ENCODE measurements at places on chromosomes 5 and 9.

- no peak for DNase-seq
Measured at GRCh38 chr5:36177715-36178523, 26.0 kb downstream of the SKP2 start.

- DNase-seq = no peak
Measured at GRCh38 chr9:121304707-121305106, 36.7 kb downstream of the GSN start.

DNA sequence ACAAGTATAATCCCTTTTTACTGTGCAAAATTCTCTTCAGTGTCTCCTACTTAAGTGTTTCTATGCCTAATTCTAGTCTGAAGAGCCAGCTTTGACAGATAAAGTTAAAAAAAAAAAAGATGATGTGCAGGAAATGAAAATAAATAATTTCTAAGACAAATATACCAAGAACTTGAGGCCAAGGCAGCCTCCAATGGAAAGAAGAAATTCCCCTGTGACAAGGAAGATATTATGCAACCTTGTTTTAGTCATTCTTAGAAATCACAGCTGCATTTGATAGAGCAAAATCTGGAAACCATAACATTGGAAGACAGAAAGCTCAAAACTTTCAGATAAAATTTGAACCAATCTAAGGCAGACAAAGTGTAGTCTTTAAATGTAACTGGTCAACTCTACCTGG is 375.9 kb upstream of the TLE4 start:
- DNase-seq = no peak

GRCh38 chr5:149007174-149007573 is 55.7 kb downstream of the SH3TC2 start:
- no peak for DNase-seq

GRCh38 chr5:177432143-177432838 is 5.8 kb downstream of the GRK6 start:
- DNase-seq = peak; percentile 56

DNA sequence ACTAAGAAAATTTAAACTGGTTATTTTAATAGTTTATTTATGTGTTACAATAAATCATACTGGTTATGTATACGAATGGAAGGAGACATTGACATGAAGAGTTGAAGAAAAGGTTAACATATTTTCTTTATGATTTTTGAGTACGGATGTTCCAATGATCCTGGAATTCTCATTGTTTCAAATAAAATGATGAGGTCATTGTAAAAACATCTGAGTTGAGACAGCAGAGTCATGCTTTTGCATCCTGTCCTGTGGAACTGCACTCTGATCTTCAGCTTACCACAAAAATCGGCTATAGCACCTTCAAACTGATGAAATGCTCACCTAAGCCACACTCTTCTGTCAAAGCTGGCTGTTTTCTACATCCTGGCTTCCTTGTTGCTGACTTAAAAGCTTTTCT is 67.8 kb downstream of the PTCD2 start:
- DNase-seq = no peak

DNA sequence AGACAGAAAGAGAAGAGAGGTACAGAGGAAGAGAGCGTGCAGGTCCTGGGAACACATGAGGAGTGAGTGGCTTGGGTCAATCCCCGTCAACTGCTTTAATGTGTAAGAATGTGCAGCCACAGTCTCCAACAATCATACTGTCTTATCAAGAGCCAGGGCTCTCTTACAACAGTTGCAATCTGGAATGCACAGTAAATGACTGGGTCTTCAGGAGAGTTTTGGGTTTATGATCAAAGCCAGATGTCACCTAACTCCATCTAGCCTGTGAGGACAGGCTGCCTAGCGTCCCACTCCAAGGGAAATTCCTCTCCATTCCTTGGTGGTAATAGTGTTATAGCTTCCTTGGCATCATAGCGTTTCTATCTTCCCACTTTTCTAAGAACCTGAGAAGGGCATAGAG is 75.0 kb upstream of the TRIO start:
- DNase-seq = no peak

GRCh38 chr5:45568813-45569212 is 127.4 kb downstream of the HCN1 start:
- no peak for DNase-seq

DNA sequence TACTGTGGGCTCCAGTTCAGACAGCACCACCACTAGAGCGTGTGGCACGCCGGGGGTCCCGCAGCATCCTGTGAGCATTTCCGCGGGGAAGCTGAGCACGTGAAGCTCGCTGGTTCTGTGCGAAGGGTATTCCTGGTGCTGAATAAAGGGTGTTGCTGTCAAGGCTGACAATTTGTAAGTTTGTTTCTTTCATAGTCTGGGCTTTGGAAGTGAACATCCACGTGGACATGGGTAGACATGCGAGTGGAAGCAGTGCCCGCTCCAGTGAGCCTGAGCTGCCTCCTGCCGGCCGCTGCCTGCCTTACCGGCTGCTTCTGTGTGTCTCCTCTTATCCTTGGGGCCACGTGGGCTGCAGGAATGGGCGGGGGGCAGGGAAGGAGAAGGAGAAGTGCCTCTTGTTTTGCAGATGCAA is 14.7 kb downstream of the NDUFS6 start:
- no peak for DNase-seq

GRCh38 chr5:107296572-107296971 is 374.2 kb downstream of the EFNA5 start:
- no peak for DNase-seq

DNA sequence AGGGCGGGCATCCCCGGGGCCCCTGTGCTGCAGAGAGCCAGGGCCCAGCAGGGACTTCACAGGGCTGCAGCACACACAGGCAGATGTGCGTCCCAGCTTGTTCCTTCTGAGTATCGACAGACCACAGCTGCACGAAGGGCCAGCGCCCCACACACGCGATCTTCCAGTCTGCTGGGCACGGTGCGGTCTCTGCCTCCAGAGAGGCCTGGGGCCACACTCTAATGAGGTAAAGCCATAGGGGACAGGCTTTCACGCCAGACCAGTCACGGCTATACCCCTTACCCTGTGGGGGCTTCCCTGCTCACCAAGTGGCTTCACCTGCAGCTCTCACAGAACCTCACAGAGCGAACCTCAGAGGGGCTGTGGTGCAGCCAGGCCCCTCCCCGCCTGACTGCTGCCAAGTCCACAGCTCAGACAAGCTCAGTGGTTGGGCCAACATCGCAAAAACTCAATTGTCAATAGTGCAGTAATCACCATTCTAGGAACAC is 82.2 kb downstream of the SHB start:
- no peak for DNase-seq

DNA sequence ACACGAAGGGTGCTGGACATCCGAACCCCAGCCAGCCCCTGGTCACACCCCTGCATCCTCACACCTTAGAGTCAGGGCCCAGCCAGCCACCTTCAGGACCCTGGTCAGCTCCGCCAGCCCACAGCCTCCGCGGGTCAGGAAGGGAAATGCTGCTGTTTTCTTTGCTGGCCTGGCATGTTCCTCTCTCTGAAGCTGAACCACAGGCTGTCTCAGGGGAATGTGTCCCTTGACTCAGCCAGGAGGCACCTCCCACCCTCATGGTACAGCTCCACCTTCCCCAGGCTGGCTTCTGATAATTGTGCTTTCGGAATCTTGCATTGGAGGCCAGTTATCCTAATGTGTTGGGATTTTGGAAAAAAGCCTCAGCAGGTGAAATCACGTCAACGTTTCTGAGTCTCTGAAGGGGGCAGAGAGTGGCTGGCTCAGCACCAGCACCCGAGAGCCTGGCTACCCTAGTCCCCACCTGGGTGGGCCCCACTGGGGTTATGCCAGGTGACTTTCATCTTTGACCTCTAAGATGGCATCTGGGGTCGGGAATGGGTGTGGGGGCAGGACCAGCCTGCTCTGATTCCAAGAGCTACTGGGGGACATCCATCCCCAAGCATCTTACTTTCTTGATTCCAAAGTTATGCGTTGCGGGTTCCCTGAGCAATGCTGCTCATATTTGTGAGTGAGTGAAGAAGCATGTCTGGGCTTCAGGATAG is 9.8 kb upstream of the OLFM1 start:
- DNase-seq = no peak

DNA sequence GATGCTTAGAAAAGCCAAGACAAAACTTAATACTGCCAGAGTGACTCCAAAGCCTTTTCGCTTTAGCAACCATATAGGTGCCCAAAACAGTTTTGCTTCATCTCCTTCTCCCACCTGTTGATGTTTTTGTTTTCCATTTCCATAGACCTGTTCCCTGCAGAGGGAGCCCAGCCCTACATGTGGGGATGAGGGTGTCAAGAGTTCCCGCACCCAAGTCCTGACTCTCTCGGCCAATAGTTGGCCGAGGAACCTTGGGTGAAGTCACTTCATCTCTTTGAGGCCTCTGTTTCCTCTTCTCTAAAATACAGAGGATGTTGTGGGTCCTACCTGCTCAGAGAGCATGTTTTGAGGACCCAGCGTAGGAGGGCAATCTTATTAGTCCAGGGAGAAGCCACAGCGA is 38.5 kb upstream of the LCP2 start:
- no peak for DNase-seq

DNA sequence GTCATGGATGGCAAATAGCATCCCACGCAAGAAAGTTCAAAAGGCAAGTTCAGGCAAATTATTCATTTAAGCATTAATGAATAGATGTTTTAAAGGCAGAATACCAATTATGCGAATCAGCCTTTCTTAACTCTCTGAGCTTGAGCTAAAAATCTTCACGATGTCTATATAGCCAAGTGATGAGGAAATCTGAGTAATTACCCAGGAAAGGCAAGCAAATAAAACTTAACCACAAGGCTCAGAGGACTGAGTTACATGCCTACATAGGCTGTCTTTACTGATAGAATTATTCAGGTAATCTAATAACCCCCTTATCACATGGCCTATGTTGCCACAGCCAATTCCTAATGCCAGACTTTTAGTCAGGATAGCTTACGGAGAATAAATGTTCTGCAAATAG is 120.8 kb upstream of the MTAP start:
- no peak for DNase-seq

Measured in hippocampal formation (tissue), 2 donors.